KG1 (cell line): ENCODE measurements at places on chromosomes 11 and 22.
A peak's percentile ranks its signal among the peaks of the same experiment; 100 is the strongest.

DNA sequence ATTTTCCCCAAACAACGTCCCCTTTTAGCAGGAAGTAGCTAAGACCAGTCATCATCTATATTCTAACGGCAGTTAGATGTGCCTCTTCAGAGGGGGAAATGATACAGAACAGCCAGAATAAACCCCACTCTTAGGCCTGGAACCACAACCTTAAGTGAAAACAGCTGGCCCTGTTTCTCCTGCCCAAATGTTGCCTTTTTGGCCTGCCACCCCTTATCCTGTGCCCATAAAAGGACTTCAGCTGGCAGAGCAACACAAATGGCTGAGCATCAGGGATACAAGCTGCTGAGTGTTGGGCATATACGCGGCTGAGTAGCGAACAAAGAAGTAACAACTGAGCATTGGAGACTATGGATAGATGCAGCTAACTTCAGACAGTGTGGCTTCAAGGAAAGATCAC is 1491.4 kb downstream of the LRRC4C start:
- no peak for DNase-seq

- DNase-seq = no peak
These were observed 47.3 kb upstream of the SLC5A1 start for GRCh38 chr22:31995807-31996206.

DNA sequence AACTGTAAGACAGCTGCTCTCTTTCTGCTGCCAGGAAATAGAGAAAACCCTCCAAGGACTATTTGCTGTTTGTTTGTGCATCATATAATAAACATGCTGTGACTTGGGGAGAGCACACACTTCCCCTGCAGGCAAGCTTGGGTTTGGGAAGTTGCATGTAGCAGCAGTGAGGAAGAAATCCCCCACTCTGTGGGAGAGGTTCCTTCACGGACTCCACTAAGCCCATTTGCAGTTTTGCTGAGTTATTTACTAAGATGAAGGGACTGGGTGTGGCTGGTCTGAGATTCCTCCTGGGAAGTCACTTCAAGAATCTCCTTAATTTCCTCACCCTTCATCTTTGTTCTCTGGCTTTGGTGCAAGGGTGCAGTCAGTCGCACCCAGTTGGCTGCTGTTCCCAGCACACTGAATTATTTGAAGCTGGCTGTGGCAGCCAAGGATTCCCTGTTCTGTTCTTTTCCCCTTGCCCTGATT is 104.9 kb downstream of the ARFGAP2 start:
- DNase-seq = no peak

- no peak for DNase-seq
These were observed 4.5 kb downstream of the TTC9C start for GRCh38 chr11:62732830-62733229.

GRCh38 chr22:45304971-45305370 is 4.8 kb upstream of the FAM118A start:
- no peak for DNase-seq

DNA sequence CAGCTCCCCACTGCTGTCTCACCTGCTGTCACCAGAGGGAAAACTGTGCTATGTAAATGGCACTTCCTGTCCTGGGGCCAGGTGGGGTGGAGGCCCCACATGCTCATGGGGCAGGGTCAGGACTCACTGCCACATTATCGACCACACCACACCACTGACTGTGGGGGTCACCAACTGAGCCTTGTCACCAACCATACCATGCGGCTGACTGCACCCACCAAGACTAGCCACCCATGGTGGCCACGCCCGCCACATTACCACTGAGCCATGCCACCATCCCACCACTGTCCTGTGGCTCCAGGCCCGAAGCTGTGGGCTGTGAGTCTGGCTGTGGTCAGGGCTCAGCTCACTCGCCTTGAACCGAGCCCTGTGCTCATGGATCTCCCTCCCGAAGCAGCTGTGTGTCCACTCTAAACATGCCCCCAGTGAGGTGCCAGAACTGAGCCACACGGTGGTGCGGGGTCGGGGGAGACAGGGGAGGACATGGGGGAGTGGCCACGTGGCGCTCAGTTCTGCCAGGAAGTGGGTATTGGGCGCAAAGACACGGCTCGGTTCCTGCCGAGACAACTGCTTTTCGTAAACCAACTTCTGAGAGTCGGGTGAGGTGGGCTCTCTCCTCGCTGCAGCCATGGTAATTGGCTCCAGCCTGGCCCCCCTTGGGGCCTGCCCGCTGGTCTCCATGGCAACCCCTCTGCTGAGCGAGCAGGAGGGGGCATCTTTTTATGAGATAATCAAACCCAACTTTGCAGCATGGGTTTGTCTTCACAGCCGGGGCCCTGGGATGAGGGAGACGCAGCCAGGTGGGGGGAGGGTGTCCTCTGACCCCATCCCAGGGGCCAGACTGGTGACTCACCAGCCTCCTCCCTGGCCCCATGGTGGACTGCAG is 23.2 kb downstream of the RTN4R start:
- no peak for DNase-seq

- DNase-seq = no peak
These were observed at the start of gene MMP3 for GRCh38 chr11:102843489-102843888. TSS of gene MMP3 (minus strand) at chr11:102843609. CDS start at chr11:102843546, 63 bp downstream.

DNA sequence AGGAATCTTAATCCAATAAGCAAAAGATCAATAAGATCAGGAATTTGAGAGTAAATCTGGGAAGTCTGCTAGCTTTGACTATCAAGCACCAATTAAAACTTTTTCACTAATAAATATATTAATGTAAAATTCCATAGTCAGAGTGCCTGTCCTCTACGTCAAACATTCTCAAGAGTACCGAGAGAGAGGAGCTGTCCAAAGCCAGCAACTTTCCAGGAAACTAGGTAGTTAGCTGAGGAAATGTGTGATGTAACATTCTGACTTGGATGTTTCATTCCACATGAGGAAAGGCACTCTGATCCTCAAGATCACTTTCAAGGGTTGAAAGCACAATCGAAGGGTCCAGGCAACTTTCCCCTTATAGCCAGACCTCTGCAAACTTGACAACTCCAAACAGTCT is 113.2 kb downstream of the STK33 start:
- DNase-seq = no peak

DNA sequence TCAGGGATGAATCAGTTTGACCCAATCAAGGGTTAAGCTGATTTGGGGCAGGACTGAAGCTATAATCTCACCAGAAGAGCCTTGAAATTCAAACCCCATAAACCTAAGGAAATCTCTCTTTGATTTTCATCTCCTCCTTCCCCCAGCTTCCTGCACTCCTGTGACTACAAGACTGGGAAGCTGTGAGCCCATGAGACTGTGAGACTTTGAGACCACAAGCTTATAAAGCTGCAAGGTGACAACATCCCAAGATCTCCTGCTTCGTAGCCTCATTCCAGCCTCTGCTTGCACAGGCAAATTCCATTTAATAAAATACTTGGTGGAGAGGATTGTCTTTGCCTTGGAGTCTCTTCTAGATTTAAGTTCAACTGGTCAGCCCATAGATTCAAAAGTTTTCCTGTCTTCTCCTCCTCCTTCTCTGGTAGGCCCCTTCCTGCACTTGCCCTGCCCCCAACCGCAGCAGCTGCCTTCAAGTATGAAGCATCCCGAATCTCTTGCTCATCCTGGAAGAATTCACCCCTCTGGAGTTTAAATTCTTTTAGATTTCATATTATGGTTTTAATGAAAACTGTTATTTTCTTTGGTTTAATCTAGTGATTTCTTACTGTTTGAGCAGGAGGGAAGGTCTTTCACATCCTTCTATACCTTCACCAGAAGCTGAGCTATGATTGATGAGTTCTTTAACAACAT is 42.1 kb downstream of the PAMR1 start:
- no peak for DNase-seq

- peak; percentile 36 for DNase-seq
These were observed 3.7 kb upstream of the RELT start for GRCh38 chr11:73372375-73372993.
